ENCODE measurements at places on chromosomes 2 and 18. TPM values are rescaled to one million over a fixed set of nuclear protein-coding genes. Genes with fewer than 3 reads are reported as not detected.

- DNase-seq: no peak
These were observed 1.4 kb upstream of the MBD1 start for GRCh38 chr18:50282521-50283335.

- DNase-seq: no peak
These were observed 149.5 kb upstream of the HDAC4 start for GRCh38 chr2:239550357-239550756.

Gene AQP12A
- not detected for total RNA-seq

Gene GTF2A1L
- 4.7 TPM for total RNA-seq

DNA sequence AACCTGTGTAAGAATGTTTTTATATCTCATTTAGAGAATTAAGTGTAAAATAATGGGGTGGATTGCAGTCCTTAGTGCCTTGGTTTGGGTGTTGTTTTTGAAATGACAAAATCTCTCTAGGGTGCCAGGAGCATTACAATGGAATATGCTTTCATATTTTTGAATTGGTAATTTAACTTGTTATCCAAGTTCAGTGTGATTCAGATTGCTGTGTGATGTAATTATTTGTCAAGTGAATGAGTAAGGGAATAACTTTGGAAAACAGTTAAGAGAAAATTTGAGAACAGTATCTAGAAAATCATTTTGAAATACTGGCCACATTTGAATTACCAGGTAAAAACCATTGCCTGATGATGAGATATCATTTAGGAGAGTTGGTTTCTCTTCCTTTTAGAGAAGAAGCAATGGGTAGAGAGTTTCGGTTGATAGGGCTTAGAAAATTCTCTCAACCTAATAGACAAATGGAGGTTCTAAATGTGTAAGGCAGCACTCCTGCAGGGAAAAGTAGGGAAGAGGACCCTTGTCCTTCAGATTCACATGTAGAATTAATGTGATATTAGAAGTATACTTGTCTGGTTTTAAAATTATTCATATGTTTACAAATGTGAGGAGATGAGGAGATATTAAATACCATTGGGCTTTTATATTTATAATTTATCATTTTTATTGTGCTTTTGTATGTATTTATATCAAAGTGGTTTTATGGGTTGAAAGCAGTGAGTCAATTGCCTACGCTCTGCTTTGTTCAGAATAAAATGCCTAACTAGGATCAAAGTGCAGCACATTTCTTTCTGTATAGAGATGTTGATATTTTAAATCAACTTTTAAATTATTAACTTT lies 124.8 kb downstream of the PHLPP1 start:
- DNase-seq: no peak

GRCh38 chr2:179268277-179268925 lies 3.8 kb upstream of the SESTD1 start:
- peak; percentile 11 for DNase-seq

GRCh38 chr2:73037947-73038585 lies 33.4 kb downstream of the SFXN5 start:
- DNase-seq: no peak

GRCh38 chr2:45889620-45890370 lies 238.3 kb downstream of the PRKCE start:
- DNase-seq: peak; percentile 84

DNA sequence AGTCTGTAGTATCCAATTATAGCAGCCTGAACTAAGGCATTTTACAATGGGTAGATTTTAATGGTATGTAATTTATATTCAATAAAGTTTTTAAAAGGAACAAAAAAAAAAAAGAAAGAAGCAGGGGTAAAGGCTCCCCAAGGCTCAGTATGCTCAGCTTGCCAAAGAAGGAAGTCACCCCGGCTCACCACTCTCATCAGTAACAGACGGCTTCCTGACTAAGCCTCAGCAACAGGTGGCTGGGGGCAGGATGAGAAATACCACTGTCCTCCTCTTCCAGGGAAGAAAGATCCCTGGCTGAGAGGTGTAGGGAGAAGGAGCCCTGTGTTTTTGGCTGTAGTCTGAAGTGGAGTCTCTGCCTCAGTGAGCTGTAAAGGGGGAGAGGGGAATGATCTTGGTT lies 121.2 kb downstream of the ARHGEF4 start:
- DNase-seq: no peak

DNA sequence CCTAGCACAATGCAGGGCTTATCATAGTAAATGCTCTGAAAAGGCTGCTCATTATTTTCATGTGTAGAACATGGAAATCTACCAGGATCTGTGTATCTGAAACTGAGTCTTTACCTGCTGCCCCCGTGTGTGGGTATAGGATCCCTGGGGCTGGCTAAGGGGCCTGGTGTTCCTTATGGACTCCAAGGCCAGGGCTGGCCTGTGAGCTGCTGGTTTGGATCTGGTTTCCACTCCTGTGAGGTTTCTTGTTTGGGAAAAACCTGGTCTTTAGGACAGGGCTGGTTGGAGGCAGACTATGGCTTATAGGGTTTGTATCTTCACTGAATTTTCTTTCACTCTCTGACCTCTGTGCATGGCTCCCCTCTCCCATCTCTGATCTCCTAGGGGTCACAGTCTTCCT lies 80.8 kb downstream of the DYSF start:
- DNase-seq: no peak

Gene SERPINE2
- total RNA-seq: 242 TPM

Gene STPG4
- 0.64 TPM for total RNA-seq

- peak; percentile 42 for DNase-seq
These were observed 53.8 kb downstream of the SKA1 start for GRCh38 chr18:50428531-50429206.

GRCh38 chr18:5626130-5626880 lies 82.5 kb upstream of the EPB41L3 start:
- no peak for DNase-seq

- peak; percentile 67 for DNase-seq
These were observed 108.3 kb upstream of the LRATD1 start for GRCh38 chr2:14524041-14524802.

Gene ANKRD23
- total RNA-seq: 1.3 TPM

Data from fibroblast of villous mesenchyme (primary cell).